ENCODE measurements at places on chromosomes 12 and 14.

DNA sequence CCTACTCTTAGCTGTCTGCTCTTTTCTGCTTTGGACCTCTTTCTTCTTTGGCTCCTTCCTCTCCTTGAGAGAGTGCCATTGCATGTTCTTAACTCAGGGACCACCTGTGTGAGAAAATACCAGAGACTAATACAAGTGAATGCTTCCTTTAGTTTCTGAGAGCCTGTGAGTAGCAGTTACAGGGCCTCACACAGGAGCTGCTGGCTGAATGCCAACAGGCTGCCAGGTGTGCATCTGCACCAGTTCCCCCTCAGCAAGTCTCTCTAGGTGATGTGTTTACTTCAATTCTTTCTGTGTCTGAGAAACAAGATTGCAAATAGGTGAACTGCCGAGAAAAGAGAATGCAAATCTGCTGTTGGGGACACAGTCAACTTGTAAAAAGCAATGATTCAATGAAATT is 108.2 kb downstream of the STXBP6 start:
- peak; percentile 65 for DNase-seq

- DNase-seq = peak; percentile 86
Observed at GRCh38 chr14:84006643-84007155, 1523.2 kb upstream of the FLRT2 start.

DNA sequence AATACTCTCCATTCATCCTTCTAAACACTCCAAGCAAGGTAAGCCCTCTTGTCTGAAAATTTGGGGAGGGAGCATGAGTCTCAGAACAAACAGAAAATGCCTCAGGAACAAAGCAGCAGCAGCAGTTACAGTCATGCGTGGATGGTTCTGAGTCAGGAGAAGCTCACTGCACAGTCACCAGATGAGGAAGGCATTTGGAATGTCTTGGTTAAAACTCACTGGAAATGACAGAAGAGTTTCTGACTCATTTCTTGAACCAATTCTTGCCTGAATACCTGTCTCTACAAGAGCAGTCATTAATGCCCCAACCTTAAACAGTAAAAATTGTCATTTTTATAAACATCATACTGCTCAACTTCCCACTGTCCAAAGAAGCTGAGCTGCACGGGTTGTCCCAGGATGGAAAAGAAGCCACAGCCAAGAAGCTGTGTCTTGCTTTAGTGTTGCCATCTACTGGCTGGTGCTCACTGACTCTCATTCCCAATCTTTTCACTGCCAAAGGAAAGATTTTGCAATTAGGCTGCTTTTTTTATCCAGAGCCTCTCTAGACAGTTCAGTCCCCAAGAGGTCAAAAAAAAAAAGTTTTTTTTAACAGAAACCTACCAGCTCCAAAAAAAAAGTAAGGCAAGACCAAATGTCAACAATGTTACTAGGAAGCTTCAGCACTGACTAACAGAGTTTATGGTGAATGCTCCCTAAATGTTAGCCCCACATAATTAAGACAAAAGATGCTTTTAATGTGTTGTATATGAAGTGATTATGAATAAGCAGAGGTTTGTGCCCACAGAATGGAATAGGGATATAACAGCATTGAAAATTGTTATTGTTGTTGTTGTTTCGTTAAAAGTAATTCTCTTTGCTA is 40.4 kb downstream of the KICS2 start:
- DNase-seq = peak; percentile 15

DNA sequence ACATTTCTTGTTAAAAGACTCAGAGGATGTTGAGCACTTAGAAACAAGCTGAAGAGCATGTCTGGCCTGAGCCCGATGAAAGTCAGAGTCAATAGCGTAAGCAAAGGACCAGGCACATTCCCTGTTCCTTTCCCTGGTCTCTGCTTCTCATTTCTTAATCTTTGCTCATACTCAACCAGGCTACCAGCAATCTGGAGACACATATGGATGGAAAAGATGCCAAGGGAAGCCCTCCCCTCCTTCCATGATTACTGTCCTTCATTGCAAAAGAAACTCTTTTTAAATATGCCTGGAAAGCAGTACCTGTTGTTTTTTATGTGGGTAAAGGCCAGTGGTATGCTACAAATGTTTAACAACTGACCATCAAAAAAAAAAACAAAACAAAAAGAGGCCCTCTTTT is 44.2 kb upstream of the PLEKHG7 start:
- DNase-seq = no peak

DNA sequence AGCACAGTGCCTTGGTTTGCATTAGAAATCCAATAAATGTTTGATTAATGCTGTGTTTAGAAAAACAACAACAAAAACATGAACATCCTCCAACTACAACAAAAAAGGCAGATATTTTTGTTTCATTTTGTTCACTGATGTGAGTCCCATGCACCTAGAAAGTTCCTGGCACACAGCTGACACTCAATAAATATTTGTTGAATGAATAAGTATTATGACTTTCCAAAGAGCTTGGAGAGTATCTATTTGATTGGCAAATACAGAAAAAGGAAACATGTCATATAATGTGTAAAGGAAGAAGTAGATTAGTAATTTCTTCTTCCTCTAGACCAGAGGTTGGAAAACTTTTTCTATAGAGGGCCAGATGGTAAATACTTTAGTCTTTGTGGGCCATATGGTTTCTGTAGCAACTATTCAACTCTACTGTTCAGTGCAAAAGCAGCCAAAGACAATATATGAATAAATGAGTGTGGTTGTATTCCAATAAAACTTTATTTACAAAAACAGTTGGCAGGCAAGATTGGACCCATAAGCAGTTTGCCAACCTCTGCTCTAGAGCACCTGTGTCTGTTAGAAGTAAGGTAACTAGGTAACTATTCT is 312.3 kb upstream of the DIO2 start:
- no peak for DNase-seq

GRCh38 chr12:56537546-56537945 is 15.9 kb downstream of the RBMS2 start:
- no peak for DNase-seq

GRCh38 chr12:96365604-96366380 is 34.4 kb downstream of the CDK17 start:
- DNase-seq = no peak

GRCh38 chr14:55198749-55199148 is 7.4 kb upstream of the DLGAP5 start:
- DNase-seq = no peak

DNA sequence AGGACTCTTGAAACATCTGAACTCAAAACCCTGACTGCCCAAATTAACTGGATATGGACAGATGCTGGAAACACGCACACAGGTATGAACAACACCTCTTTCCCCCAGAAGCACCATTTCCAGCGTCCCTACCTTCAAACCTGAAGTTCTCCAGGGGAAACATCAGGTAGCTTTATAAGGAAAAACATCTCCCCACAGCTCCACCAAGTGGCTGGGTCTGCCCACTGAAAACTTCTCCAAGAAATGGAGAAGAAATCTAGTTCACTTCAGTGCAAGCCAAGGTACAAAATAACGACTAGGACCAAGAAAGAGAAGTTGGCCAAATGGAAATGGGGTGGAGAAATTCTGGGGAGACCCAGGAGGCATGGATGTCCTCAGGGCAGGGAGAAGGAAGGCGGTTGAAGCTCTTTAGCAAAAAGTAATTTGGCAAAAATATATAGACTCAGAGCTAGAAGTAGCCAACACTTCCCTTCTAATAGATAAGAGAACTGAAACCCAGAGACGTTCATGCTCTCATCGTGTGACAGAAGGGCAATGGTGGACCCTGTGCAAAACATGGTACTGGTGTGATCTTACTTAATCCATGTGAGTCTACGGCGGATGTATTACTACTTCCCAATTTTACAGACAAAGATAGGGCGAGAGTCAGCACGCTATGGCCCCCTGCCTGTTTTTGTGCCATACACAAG is 10.5 kb upstream of the NUAK1 start:
- no peak for DNase-seq

GRCh38 chr14:75602503-75602902 is 24.1 kb downstream of the FLVCR2 start:
- no peak for DNase-seq

- DNase-seq = no peak
Observed at GRCh38 chr14:20438664-20439063, 2.7 kb upstream of the KLHL33 start.

DNA sequence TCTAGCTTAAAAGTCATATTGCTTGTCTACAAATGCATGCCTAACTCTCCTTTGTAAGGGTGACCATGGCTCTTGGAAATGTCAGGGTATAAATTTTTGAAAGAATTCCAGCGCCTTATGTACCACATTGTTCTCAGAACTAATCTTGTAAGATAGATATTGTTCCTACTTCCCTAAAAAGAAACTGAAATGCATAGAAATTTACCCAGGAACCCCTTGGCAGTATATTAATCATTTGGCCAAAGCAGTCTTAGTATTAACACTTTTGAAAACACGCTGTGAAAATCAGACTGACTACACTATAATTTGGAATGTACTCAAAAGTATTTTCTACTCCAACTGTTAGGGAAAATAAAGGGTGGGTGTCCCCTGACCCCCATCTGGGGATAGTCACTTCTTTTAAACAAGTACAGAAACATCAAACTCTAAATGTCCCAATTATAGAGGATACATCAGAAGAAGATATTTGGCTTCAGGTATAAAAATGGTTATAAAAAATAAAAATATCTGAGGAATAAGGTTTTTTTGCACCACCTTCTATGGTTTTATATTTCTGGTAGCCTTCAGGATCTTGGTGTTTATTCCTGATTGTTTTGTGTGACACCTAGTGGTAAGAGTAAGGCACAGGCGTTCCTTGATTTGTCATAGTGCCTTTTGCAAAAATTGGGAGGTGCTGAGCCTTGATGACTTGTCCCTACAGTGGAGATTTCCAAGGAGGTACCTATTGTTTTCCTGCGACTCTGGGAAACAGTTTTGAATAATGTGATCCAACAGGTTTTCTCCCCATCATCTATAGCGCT is 2.2 kb upstream of the NFKBIA start:
- DNase-seq = peak; percentile 70

DNA sequence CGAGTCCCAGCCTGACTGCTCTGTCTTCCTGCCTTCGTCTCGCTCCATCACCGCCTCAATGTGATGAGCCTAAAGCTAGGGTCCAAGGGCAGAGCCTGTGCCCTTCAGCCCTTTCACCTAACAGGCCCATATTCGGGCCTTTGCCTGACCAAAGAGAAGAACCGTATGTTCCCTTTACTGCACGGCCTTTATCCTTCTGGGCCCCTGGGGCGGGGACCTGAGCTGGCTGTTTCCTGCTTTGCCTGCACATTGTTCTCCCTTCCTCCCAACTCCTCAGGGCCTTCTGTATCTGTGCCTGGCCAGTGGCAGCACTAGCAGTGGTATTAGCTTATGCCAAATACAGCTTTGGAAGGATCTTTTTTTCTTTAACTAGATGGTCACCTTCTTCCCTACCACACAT is 8.5 kb upstream of the MYL6B start:
- no peak for DNase-seq

DNA sequence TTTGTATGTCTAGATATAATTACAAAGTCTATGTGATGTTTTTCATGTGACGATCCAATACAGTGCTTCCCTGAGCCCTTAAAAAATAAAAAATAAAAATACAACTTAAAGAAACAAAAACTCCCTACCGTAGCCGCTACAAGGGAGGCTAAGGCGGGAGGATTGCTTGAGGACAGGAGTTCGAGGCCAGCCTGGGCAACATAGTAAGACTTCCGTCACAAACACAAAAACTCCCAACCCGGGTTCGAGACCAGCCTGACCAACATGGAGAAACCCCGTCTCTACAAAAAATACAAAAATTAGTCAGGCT is 669 bp upstream of the CDKN3 start:
- no peak for DNase-seq

Data from NCI-H1092 treated with DMSO at 0.1 percent for 48 hours (cell line).